CD4-positive, alpha-beta T cell (primary cell): ENCODE measurements at places on chromosomes 7 and 10.

- no peak for DNase-seq
Measured at GRCh38 chr7:50213622-50214017, 90.9 kb upstream of the IKZF1 start.

DNA sequence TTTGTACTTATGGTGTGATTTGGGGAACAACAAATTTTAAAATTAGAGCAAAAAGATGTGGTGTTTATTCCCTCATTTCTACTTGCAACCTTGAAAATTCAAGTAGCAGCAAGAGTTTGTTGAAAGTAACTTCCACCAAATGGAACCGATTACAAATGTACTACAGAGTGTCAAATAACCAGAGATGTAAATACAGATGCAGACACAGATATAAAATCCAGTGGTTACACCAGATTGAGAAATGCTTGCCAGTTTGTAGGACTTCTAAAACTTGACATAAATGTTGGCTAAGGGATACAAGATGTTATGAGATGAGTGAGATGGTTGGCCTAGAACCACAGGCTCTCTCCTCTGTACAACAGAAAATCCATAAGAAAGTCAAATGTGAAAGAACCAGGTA, 162.1 kb downstream of the DIP2C start:
- DNase-seq = no peak

DNA sequence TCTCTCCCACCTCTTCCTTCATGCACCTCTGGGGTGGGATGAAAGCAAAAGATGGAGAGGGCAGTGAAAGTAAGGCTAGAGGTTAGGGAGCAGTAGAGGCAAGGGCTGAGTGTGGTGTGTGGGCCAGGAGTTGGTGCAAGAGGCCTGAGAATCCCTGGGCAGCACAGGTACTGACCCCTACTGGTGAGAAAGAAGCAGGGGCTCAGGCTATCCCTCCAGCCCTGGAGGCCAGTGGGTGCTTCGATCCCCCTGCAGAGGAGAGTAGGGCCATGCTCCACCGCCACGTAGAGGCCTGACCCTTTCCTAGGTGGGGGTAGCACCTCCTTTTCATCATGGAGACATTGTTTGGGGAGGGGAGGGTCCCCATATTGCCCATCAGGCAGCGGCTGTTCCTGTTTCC, 9.8 kb downstream of the CDHR1 start:
- no peak for DNase-seq

DNA sequence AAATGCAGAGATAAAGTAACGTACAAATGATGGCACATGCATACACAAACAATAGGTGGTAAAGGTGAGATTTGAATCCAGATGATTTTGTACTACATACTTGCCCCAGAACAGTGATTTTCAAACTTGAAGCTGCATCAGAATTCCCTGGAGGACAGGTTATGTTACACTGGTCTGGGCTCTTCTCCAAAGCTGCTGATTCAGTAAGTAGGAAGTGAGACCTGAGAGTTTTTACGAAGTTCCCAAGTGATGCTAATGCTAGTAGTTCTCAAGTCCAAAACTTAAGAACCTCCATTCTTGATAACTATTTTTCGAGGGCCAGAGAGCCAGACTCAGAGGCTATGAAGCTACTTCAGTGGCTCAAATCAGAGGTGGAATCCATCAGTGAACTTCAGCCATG, 159.0 kb upstream of the POM121L12 start:
- DNase-seq = no peak

GRCh38 chr10:52442576-52442975, 128.5 kb downstream of the DKK1 start:
- no peak for DNase-seq

DNA sequence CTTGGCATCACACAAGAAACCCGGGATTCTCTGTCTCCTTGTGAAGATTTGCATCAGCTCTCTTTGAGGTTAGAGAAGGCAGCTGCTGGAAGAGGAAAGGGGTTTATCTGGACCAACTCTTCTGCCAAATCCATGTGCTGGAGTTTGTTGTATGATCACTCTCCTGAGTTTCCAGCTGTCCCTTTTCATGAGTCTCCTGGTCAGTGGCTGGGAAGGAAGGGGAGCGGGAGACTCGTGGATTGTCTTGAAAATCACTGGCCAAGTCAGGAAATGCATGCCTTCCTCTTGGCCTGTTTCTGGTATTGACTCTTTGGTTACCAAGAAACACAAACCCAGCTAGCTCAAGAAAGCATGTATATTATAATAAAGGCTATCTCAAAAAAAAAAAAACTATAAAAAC, 38.8 kb downstream of the TACR2 start:
- no peak for DNase-seq

- DNase-seq = no peak
Measured at GRCh38 chr10:53841483-53842145, 959.4 kb downstream of the PCDH15 start.

GRCh38 chr10:123429706-123430221, 236.4 kb upstream of the GPR26 start:
- DNase-seq = no peak

GRCh38 chr7:48154792-48155413, 16.4 kb upstream of the ABCA13 start:
- peak; percentile 49 for DNase-seq

- DNase-seq = no peak
Measured at GRCh38 chr10:97850446-97850845, 803 bp downstream of the GOLGA7B start.

DNA sequence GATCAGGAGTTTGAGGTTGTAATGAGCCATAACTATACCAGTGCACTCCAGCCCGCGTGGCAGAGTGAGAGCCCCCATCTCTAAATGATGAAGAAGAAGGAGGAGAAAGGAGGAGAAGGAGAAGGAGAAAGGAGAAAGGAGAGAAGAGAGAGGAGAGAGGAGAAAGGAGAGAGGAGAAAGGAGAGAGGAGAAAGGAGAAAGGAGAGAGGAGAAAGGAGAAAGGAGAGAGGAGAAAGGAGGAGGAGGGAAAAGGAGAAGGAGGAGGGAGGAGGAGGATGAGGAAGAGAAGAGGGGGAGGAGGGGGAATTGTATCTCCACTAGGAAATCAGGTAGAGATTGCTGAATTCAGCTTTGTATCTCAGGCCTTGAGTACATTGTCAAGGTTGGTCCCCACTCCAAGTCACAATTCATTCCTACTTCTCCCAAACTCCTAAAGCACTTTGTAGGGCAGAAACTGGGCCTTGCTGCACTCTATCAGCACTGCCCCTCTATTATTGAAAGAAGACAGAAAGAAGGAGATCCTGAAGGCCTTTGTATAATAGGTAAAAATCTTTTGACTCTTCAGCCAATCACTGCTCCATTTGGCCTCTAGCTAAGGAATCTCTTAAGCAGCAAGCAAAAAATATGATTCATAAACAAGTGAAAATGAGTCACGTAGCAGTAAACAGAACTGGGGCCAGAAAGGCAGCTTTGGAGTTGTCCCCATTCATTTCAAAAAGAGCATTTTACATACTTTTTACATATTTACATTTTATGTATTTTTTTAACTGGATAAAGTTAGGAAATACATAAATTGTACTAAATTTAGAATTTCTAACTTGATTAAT, 178.0 kb downstream of the IMMP2L start:
- DNase-seq = no peak

DNA sequence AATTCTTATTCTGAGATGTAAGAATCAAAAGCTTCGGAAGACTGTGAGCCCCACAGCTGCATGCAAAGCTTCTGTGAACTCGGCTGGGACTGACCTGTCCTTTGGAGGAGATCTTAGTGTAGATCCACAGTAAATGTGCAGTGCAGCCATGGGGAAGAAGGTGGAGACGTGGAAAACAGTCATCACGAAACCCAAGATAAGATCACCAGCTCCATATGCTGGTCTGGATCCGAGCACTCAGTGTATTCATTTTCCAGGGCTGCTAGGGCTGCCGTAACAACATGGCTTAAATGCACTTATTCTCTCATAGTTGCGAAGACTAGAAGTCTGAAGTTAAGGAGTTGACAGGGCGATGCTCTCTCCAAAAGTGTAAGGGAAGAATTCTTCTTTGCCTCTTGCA, 143.0 kb upstream of the TCF7L2 start:
- no peak for DNase-seq

DNA sequence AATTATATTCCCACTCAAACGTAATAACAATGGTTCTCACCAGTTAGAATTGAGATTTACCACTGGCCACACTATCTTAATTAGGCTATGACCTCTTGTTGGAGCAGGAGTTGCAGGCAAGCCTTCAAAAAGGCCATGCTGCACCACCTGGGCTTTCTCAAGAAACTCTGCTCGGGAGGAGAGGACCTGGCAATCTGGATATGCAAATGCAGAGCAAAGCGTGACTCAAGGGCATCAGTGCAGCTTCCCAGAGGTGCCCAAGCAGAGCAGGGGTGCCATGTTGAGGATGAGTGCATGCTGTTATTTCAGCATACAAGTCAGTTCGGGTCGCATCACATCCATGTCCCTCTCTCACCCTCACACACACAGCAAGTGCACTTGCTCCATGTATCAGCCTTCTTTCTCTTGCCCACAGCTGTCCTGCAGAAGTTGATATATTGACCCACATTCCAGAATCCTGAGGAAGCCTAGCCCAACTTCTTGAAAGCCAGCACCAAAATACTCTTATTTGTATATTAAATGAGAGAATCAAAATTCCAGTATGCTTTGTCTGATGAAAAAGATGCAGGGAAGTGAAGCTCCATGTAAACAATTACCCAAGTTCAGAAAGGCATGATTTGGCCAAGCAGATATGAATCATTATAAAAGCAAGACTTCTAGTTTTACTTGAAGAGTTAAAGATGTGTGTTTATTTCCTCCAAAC, 55.7 kb upstream of the IL6 start:
- no peak for DNase-seq

DNA sequence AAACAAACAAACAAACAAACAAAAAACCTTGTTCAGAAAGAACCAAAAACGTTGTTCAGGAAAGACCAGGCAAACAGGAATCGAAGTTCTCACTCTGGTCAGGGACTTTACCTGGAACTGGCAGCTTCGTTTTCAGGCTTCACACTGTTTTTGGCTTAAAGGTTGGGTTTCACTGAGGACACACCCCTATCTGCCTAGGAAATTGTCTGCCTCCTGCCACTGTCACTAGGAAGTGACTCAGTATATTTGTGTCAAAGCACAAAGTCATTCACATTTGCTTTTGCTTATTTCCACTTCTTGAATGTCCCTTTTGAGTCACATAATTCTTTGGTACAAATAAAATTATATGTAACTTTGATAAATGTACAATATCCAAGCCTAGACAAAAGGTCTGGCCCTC, 37.9 kb downstream of the PNLIPRP3 start:
- DNase-seq = peak; percentile 17

DNA sequence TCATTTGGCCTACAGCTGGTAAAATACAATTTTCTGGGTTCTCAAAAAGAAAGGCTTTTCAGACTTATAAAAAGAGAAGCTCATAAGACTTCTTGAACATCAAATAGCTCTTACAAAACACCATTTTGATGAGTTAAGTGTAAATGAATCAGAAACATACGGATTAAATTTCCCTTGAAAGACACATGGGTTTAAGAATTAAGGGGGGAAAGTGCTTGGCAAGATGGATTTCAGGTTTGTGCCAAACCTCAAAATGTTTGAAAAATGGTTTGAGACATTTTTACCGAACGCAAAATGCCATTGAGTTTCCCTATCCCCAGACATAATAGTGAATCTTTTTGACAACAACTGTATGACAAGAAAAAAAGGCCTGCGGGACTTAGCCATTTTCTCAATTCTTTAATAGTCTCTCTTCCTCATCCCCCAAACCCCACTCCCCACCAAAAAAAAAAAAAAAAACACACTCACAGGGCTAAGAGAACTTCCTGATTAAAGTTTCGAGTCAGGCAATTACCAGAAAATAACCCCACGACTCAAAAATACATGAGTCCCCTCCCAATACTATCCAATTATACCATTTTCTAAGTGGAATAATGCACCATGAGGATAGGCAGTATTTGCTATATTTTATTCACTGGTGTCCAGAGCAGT, 260.1 kb downstream of the TRIL start:
- DNase-seq = no peak

DNA sequence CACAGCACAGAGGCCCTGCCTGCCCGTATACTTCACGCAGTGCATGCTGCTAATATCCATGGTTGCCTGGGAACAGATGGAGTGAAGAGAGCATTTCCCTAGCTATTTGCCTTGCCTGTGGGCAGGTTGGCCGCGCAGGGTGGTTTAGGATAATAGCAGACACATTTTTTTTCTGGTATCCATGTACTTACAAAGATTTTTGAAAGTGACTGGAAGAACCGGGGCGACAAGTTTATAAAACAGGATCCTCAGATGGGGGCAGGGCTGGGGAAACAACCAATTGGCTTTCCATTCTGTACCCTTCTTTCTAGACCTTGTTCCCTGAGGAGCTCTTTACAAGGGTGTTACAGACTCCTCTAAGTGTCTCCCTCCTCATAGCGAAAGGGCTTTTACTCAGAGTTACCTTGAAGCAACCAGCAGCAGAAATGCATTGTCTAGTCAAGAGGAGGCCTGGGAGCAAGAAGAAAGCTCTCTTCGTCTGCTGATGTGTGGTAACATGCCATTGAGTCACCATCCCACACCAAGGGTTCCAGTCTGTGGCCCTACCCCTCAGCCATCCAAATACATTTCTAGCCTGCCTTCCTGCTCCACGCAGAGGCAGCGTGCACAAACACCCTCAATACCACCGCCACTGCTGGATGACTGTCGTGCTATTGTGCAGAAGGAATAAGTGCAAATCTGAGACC, 31.5 kb downstream of the MTURN start:
- no peak for DNase-seq

GRCh38 chr7:24477398-24478136, 95.7 kb upstream of the PALS2 start:
- no peak for DNase-seq

DNA sequence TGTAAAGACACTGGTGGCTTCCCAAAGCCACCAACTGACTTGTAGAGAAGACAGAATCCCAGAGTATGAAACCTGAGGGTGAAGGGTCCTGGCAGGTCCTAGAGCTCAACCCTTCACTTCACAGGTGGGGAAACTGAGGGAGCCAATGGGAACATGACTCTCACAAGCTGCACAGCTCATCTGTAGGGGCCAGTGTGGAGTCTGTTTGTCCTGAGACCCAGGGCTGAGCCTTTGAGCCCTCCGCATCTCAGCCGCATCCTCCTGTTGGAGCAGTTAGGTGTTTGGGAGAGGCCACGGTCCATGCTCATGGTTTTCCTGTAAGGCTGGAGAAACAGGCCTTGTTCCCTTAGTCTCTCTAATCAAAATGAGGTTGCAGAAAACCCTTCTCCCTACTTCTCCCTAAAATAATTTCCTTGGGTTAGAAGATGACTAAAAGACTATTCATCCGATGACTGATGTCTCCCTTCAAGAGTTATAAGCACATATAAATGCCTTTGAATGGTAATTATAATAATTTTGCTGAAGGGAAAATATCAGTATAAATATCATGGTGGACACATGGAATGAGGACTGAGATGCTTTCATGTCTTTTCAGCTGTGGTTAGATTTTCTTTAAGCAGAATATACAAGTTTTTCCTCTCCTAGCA, 10.3 kb downstream of the HTRA1 start:
- DNase-seq = no peak

- no peak for DNase-seq
Measured at GRCh38 chr10:93346694-93347093, 135.4 kb downstream of the MYOF start.
